Lung (tissue), 17 donors: ENCODE measurements at places on chromosomes 13 and 19. TPM values are rescaled to one million over a fixed set of nuclear protein-coding genes. Genes with fewer than 3 reads are reported as not detected.

GRCh38 chr19:16544473-16545231 lies 2.4 kb upstream of the CHERP start:
- DNase-seq = no peak
- no peak overlapping the region for H3K27ac ChIP-seq
- H3K36me3 ChIP-seq = peaks cover 3% of the 10 kb centered on the region
- H3K4me1 ChIP-seq = no peaks in the 10 kb centered on the region
- no peak overlapping the region for H3K4me3 ChIP-seq

Gene TSSK6
- total RNA-seq = 2.3 TPM

Gene RAB20
- 42.9 TPM for total RNA-seq

Gene LCP1
- 89.8 TPM for total RNA-seq

DNA sequence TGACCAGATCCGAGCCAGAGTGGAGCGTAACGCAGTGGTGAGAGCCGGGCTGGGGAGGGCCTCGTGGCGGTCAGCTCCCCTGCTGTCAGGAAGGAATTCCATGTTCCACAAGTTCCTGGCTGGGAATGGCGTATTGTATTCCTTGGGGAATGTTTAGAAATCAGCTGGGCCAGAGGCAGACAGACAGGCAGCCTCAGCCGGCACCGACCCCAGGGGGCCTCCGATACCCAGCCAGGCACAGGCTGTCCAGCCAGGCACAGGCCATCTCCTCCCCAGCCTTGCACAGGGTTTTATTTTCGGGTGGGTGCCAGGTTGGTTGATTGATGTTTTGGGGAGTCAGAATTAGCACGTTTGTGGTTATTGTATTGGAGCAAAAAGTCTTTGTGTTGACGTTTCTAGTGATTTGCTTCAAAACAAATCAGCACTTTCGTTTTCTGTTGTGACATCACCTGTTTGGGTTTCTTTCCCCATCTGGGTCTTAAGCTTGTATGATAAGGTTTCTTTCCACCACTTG lies 126.6 kb upstream of the MCF2L start:
- no peak overlapping the region for H3K4me3 ChIP-seq
- DNase-seq = peak; percentile 28
- no peaks in the 10 kb centered on the region for H3K27me3 ChIP-seq
- H3K4me1 ChIP-seq = no peaks in the 10 kb centered on the region
- peaks cover 13% of the 10 kb centered on the region for H3K36me3 ChIP-seq

Gene GAMT
- 8.6 TPM for total RNA-seq

GRCh38 chr19:57192077-57192420 lies 749 bp downstream of the ZNF264 start:
- peak; percentile 12 for DNase-seq
- peak overlapping the region; percentile 80 for H3K27ac ChIP-seq

GRCh38 chr19:5253406-5254110 lies 87.1 kb downstream of the PTPRS start:
- H3K4me1 ChIP-seq = no peaks in the 10 kb centered on the region
- H3K27me3 ChIP-seq = no peaks in the 10 kb centered on the region
- no peak overlapping the region for H3K27ac ChIP-seq
- no peak for DNase-seq

DNA sequence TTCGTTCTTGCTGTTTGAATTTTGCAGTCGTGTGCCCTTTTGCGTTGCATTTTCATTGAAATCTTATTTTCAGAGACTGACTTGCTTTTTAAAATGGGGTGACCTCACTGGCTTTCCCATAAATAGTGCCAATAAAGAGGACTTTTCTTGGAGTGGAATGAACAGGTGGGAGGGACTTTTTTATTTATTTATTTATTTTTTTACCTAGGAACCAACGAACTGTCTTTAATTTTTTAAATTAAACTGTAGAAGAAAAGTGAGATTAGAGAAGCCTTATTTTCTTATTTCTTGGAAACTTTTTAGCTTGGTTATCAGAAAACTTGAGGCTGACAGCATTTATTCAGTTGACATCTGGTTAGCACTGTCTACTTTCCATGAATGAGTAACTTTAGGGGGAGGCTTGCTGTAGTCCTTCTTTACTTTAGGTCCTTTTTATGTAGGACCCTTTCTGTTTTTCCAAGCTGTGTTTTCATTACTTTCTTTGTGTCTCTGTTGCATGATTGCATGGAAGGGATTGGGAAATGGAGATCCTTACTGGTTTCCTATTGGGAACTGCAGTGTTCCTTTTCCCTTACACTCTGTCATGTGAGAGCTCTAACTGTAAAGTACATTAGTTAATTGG lies 1.7 kb downstream of the SLAIN1 start:
- no peak for DNase-seq
- no peak overlapping the region for H3K27ac ChIP-seq
- no peaks in the 10 kb centered on the region for H3K27me3 ChIP-seq
- H3K4me1 ChIP-seq = peaks cover 4% of the 10 kb centered on the region
- H3K4me3 ChIP-seq = peak overlapping the region; percentile 56
- no peaks in the 10 kb centered on the region for H3K36me3 ChIP-seq
